ENCODE measurements at places on chromosomes 16 and 17.

DNA sequence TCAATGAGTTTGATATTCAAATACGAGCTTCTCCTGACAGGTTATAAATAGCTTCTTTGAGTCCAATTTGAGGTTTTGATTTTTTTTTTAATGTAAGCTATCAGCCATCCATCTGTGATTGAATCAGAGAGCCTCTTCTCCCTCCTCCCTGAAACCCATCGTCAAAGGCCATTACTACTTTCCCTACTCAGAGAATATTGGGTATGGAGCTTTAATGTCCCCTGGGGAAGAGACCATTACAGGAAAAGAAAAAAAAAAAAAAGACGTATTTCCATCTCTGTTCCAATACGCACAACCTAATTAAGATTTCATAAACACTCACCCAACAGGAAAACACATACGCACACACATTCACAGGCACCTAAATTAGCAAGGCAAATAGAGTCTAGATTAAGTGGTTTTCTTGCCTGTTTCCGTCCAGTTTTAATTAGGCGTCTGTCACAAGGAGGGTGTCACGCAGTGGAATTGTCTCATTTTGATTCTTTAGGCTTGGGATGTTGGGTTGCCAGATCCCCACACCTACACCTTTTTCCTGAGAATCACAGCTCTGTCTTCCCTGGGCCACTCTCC lies 194.3 kb upstream of the RPL38 start:
- no peak for DNase-seq

DNA sequence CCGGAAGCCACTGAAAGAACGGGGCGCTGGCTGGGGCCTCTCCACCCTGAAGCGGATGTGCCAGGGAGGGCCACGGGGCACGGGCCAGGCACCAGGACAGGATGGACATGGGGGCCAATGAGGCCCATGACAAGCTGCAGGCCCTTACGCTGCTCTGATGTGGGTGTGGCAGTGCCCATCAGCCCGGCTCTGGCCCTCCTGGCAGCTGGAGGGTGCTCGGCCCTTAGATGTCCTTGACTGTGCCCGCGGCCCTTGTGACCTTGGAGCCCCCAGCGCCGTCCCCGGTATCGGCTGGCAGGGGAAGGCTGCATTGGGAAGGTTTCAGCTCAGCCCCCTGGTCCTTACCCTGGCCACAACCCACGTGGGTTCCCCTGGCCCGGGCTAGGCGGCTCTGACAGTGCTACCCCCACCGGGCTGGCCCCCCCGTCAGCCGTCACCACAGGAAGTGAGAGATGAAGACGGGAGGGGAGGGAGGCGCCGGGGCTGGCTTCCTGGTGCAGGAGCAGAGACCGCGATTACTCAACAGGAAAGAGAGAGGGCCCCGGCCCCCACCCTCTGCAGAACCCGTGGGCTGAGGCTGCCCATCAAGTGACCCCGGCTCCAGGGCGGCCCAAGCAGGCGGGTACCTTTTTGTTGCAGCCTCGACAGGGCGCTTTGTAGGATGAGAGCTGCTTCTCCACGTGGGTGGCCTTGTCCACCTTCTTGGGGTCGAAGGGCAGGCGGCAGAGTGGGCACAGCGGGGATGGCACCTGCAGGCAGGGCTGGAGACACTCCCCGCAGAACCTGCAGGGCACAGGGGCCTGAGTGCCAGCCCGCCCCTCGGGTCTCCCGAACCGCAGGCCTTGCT lies 5.3 kb downstream of the RNF166 start:
- DNase-seq: no peak

GRCh38 chr17:66430846-66431795 lies 128.7 kb downstream of the PRKCA start:
- no peak for DNase-seq

- no peak for DNase-seq
These were observed 1.2 kb upstream of the HSF4 start for GRCh38 chr16:67163164-67163998.

- DNase-seq: no peak
These were observed 247.0 kb upstream of the CIBAR2 start for GRCh38 chr16:85359147-85359822.

DNA sequence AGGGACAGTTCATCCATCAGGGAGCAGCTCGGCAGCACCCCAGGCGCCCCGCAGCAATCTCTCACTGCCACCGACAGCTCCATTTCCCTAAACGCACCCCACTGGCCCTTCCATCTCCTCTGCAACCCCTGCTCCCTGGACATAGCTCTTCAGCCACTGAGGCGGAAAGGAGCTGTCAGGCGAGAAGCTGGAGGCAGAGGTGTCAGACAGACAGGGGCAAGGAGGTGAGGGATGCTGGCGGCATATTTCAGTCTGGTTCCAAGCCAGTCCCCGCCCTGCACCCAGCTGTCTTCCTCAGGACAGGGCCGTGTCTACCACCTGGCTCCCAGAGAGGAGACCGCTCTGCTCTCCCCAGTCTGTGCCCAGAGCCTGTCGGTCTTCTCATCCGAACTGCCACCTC lies 9.7 kb downstream of the ACLY start:
- DNase-seq: no peak

DNA sequence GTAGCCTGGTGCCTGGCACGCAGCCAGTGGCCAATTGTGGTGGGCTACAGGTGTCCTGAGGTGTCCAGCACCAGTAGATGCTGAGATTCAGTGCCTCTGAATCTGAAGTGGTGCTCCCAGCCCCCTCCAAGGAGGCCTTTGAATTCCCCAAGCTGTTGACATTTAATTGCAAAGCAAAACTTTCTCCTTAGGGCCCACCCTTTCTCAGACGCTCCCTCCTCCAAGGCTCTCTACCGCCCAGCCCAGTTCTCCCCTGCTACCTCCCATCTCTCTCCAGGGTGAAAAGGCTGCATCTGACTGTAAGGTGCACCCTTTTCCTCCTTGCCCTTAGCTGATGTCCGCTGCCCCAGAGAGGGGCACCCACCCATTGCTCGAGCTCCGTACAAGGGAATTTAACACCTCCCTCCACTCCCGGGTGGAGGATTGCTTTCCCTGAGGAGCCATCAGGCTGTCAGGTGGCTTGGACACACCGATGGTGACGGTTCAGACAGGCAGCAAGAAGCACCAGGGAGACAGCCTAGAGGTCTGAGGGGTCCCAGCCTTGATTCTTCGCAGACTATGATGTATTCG lies 1.7 kb downstream of the BEAN1 start:
- DNase-seq: no peak

DNA sequence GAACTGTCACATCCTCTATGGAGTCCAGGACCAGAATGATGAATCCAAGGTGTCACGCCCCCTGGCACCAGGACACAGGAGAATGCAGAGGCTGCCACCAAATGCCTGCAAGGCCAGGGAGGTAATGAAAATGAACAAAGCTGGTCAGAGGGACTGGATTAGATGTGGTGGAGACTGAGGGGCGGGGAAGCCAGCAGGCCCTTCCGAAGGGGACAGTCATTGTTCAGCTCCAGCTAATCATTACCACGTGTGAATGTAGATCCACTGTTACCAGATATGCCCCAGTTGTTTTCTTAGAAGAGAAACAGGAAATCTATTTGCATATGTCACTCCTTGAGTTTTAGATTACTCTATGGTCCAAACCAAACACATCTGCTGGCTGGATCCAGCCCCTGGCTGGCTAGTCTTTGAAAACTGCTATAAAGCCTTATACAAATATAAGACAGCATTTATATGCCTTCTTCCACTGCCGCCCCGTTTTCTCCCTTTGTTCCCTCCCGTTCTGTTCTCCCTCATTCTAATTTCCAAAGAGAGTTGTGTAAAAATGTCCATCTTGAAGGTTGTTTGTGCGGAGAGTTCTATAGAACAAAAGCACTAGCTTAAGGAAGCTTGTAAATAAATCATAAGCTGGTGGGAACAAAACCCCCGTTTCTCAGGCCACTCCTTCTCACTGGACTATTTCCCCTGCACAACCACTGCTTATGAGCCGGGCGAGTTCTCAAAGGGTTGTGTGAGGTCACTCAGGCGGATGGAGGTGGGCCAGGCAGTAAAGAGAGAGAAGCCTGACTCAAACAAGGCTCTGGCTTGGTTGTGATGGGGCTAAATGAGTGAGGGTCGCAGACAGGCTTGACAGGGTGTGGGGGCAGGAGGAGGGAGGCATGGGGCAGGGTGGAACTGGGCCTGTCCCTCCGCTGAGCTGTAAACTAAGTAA lies 14.2 kb downstream of the CRYM start:
- DNase-seq: no peak

DNA sequence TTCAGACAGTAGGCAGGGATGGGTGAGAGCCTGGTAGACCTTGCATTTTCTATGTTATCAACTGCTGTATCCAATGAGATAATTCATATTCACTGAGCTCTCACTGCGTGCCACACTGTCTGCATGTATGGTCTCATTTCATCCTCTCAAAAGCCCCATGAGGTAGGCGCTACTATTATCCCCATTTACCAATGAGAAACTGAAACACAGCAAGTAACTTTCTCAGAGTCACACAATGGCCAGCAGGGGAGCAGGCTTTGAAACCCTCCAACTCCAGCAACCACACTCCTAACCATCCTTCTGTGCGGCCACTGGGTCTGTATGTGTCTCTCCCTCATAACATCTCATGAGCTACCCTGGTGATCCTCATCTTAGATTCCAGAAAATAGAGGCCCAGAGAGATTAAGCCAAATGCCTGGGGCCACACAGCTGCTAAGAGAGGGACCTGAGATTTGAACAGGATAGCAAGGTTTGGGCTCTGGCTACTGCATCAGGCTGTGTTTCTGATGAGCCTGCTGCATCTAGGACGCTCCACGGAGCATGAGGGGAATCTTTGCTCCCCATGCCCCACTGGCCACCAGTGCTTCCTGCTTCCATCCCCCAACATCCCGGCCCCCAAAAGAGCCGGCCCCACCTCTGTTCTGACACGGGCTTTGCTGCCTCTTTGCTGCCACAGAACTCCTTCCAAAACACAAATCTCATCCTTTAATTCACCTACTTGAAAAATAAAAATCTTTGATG lies 3.2 kb downstream of the CCR7 start:
- DNase-seq: no peak

DNA sequence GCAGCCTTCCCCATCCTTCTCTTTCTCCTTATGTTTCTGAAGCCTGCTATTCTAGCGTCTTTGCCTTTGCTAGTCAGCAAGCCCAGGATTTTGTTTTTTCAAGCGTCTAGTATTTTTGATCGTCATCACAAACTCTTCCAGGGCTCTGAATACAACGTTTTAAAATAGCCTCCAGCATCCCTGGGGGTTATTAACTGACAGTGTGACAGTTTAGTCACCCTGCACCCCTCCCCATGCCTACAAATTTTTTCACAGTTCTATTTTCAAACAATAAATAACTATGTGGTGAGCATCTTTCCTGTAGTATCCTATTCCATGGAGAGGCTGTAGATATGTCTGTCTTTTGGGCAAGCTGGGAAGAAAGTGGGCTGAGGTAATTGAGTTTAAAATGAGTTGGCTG lies 280.9 kb downstream of the MAP2K4 start:
- DNase-seq: no peak

GRCh38 chr16:77457046-77457445 lies 22.2 kb upstream of the ADAMTS18 start:
- peak; percentile 24 for DNase-seq

DNA sequence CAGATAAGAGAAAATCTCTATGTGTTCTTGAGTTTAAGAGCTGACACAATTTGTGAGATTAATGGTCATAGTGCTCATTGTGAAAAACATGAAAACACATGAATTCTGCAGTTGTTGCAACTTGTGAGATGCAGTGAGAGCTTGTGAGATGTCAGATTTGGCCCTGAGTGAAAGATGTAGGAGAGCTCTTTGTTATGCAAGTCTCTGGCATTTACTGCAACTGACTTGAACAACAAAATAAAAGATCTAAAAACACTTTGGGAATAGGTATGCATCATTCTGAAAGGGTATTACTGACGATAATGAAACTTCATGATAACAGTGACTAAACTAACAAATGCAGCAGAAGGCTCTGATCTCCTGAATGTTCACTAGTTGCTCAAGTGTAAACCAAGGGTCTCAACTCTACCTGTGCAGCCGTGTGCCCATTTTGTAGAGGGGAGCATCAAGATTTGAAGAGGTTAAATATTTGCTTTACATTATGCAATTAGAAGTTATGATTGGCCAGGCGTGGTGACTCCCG lies 50.8 kb upstream of the SMIM36 start:
- no peak for DNase-seq

- DNase-seq: no peak
These were observed 387.3 kb downstream of the MAF start for GRCh38 chr16:79213214-79213613.

DNA sequence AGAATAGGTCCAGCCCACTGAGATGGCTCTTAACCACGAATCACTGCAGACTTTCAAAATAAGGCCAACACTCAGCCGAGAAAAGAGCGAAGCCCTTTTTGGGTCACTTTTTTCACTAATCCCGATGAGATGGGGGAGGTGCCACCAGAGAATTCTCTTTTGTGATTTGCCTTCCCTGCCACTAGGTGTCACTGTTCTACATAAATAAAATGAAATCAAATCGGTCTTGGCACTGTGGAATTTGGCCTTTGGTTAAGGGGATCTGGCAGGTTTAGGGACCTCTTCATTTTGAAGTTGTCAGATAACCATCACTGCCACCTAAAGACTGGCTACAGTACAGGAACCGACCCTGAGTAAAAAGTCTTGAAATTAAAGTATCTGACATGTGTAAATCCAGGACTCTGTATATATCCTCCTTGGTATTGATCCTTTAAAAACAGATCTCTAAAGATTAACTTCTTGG lies 147.0 kb downstream of the HS3ST4 start:
- DNase-seq: no peak

- no peak for DNase-seq
These were observed 138.9 kb downstream of the SEC14L1 start for GRCh38 chr17:77279448-77280303.

DNA sequence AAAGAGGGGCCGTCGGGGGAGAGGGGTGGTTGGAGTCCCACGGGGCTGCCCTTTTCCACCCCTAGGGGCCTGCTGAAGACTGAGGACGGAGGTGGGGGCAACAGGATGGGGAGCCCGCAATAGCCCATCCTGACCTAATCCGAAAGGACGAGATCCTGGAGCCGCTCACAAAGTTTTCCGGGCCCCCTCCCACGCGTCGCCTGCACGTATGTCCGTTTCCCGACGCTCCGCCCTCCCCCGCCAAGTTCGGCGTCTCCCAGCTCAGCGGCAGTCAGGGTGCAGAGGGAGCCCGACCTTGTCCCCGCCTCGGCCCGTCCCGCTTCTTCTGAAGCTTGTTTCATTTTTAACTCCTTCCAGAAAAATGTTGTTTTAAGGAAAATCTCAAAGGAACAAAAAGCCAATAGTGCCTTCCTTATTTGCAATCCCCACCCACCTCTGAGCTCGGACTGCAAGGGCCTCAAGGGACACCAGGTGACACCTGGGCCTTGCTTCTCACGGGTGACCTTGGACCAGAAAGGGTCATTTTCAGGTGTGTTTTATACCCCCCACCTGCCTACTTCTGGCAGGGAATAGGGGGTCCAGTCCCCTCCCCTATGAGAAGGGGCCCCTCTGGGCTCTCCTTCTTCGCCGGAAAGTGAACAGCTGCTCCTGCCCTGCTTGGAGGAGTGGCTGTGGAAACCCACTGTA lies 3.4 kb upstream of the ZNF423 start:
- no peak for DNase-seq

Measured in C1 segment of cervical spinal cord (tissue), 14 donors.